ENCODE measurements at places on chromosomes 7 and 10. TPM values are rescaled to one million over a fixed set of nuclear protein-coding genes. Genes with fewer than 3 reads are reported as not detected.

DNA sequence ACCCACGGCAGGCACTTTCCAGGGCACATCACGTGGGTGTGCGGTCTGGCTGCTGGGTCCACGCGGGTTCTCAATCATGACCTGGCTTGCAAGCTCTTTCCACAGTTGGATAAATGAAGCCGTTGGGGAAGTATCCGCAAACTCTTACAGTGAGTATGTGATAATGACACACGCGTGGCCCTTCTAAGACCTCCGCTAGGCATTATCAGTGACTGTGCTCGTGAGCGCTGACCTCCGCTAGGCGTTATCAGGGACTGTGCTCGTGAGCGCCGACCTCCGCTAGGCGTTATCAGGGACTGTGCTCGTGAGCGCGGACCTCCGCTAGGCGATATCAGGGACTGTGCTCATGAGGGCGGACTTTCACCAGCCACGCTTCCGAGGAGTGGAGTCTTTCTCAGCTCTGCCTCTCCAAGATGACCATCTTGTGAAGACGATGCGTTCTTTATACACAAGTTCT lies 107.0 kb downstream of the WDR37 start:
- no peak overlapping the region for H3K27ac ChIP-seq
- no peaks in the 10 kb centered on the region for H3K4me1 ChIP-seq
- no peak overlapping the region for H3K4me3 ChIP-seq
- no peaks in the 10 kb centered on the region for H3K27me3 ChIP-seq
- H3K36me3 ChIP-seq, result no peaks in the 10 kb centered on the region

DNA sequence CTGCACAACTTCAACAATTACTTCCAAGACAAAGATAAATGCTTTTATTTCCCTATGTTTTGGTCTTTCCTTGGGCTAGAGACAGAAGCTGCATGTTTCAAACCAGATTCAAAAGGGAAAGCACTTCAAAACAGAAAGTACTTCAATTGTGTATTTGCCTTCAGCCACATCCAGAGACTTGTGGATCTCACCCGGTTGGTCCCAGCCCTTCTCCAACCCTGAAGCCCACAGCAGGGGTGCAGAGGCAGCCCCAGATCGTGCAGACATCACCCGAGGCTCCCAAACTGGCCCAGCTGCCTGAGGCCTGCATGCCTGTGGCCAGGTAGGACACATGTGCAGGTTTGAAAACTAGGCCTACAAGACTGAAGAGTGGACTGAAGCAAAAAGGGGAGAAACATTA lies 80.8 kb downstream of the ALOX5 start:
- H3K27ac ChIP-seq, result no peak overlapping the region
- peaks cover 34% of the 10 kb centered on the region for H3K36me3 ChIP-seq
- H3K4me1 ChIP-seq, result no peaks in the 10 kb centered on the region
- H3K4me3 ChIP-seq, result no peak overlapping the region
- no peak for DNase-seq
- no peaks in the 10 kb centered on the region for H3K27me3 ChIP-seq

DNA sequence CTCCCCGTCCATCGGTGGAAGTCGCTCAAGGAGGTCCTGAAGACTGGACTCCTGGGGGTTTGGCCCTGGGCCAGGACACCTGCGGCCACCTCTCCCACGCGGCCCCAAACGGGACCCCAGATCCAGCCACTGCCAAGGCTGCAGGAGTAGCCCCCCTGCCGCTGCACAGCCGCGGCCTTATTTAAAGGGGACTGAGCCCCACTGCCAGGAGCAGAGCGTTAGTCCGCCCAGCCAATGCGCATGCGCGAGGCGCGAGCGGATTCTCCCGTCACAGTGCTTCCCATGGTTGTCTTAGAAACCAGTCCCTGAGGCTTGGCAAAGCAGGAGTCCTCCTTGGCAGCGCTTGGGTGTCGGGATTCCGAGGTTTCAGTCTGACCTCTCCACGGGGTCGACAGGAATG lies 320.0 kb downstream of the ZNF716 start:
- DNase-seq, result no peak
- no peaks in the 10 kb centered on the region for H3K27me3 ChIP-seq
- no peak overlapping the region for H3K4me3 ChIP-seq
- no peaks in the 10 kb centered on the region for H3K4me1 ChIP-seq

GRCh38 chr10:71233482-71233892 lies 21.1 kb downstream of the UNC5B start:
- no peaks in the 10 kb centered on the region for H3K36me3 ChIP-seq
- no peaks in the 10 kb centered on the region for H3K27me3 ChIP-seq
- peak overlapping the region; percentile 71 for H3K27ac ChIP-seq
- no peak for DNase-seq

- H3K36me3 ChIP-seq, result no peaks in the 10 kb centered on the region
- DNase-seq, result no peak
- H3K4me1 ChIP-seq, result peaks cover 72% of the 10 kb centered on the region
Measured at GRCh38 chr10:72316748-72317435, 37.8 kb downstream of the DNAJB12 start.

DNA sequence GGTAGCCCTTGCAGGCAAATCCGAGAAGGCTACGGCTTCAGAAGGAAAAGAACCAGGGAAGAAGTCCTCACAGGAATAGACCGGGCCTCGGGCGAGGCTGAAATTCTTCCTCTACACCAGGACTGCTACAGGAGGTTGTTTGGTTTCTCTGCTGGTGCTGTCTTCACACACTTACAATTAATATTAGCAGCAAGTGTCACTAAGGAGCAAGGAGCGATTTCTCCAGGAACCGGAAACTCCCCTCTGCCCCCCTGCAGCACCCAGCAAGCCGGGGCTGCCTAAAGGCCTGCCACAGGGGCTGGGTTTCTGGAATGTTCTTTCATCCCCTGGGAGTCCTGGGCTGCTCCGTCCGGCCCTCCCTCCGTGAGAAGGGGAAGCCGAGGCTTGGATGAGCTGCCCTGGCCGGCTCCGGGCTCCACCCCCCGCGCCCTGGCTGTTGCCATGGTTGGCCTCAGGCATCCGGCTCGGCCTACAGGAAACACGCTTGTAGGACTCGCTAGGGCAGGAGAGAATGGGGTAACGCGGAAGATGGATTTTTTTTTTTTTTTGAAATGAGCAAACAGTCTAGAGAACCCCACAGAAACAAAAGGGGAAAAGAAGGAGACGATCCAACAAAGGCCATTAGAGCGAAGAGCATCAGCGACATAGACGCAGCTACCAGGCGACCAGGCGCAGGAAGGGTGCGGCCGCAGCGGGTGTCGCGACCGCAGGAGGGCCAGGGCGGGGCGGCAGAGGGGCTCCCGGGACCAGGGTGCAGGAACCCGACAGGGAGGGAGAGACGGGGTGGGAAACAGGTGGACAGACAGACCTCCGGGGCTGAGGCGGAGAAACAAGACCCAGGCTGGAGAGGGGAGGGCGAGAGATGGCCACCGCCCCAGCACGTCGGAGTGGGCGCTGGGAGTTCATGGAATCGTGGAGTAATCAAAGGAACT lies 33.0 kb downstream of the EN2 start:
- H3K27me3 ChIP-seq, result no peaks in the 10 kb centered on the region
- no peak for DNase-seq
- H3K4me1 ChIP-seq, result peaks cover 15% of the 10 kb centered on the region
- no peak overlapping the region for H3K27ac ChIP-seq

DNA sequence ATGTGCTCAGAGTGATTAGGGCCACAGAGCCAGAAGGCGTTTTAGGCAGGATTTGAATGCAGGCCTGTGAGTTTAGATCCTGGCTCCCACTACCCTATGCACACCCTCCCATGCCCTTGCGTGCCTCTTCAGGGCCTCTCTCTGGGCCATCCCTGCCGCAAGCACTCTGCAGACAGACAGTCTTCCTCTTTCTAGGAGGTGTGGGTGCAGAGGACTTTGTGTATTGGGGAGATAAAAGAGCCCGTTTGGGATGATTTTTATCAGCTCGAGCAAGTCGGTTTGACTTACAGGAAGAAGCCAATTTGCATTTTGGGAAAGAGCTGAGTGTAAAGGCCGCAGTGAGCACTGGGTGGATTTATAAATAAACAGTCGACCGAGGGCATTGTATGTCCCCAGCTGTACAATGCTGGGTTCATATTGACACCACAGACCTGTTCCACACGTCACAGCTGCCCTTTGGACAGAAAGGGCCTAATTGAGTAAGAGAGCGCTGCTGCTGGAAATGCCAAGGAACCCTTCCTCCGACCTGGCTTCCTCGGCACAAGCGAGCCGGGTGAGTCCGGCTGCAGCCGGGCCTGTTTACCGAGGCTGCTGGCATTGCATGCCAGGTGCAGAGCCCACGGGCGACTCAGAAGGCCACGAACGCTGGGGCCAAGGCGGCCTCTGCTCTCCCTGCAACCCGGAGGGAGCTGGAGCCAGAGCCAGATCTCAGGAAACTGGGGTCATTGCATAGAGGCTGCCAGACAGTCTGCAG lies 25.1 kb downstream of the ZMIZ1 start:
- H3K4me1 ChIP-seq, result peaks cover 100% of the 10 kb centered on the region
- H3K36me3 ChIP-seq, result no peaks in the 10 kb centered on the region
- no peaks in the 10 kb centered on the region for H3K27me3 ChIP-seq
- peak overlapping the region; percentile 82 for H3K27ac ChIP-seq
- no peak for DNase-seq

DNA sequence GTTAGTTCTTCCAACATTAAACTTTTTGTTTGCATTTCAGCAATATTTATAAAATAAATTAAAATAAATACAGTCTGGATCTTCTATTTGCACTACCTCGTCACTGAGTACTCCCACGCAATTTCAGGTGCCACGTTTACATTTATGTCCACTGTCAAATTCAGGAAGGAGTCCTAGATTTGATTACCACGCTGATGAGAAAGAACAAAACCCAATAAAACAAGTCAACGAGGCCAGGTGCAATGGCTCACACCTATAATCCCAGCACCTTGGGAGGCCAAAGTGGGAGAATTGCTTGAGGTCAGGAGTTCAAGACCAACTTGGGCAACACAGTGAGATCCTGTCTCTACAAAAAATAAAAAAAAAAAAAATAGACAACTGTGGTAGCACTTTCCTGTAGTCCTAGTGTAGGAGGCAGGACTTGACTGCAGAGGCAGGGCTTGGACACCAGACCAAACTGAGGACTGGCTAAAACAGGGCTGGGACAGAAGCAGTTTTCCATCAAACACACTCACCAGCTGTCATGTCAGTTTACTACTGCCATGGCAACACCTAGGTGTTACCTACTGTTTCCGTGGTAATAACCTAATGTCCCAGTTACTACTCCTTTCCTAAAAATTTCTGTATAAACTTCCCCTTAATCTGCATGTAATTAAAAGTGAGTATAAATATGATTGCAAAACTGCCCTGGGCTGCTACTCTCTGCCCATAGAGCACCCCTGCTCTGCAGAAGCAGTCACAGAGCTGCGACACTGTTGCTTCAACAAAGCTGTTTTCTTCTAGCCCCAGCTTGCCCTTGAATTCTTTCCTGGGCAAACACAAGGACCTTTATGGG lies 341.7 kb downstream of the PARD3 start:
- H3K4me3 ChIP-seq, result no peak overlapping the region
- peaks cover 6% of the 10 kb centered on the region for H3K36me3 ChIP-seq
- no peaks in the 10 kb centered on the region for H3K27me3 ChIP-seq
- no peak for DNase-seq

DNA sequence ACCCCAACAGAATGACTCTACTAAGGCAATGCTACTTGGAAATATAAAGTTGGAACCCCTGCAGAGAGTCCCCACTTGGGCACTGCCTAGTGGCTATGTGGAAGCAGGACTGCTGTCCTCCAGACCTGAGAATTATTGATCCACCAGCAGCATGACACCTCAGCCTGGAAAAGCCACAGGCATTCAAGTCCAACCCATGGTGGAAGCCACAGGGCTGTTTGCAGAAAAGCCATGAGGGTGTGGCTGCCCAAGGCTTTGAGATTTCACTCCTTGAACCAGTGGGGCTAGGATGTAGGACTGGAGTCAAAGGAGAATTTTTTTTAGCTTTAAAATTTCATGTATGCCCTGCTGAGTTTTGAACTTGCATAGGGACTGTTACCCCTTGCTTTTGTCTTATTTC lies 13.6 kb upstream of the GHRHR start:
- no peak for DNase-seq
- no peak overlapping the region for H3K27ac ChIP-seq
- H3K36me3 ChIP-seq, result no peaks in the 10 kb centered on the region
- no peaks in the 10 kb centered on the region for H3K4me1 ChIP-seq
- H3K4me3 ChIP-seq, result no peak overlapping the region

DNA sequence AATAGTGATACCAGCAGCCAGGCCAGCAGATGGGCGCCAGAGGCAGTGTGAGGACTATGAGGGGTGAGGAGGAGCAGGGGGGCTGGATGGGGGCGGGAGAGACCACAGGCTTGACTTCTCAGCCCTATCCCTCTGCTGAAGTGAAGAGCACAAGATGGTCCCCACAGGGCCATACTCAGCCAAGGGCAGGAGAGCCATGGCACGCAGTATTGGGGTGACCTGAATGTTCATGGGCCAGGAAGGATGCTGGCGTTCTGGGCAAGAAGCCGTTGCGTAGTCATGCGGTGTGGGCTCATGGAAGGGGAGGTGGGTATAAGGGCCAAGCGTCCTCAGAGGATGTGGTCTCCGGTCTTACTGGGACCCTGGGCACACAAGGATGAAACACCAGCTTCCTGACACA lies 146.3 kb downstream of the PRKAG2 start:
- no peak overlapping the region for H3K4me3 ChIP-seq
- no peak for DNase-seq
- no peak overlapping the region for H3K27ac ChIP-seq
- H3K36me3 ChIP-seq, result no peaks in the 10 kb centered on the region

The ELMO1 gene
- 74.4 TPM for total RNA-seq

The TEX47 gene
- total RNA-seq, result not detected

The HOGA1 gene
- total RNA-seq, result 0.98 TPM

The UCN3 gene
- not detected for total RNA-seq

The STEAP1B gene
- total RNA-seq, result 8.8 TPM

Data from vagina (tissue), 2 donors.